ENCODE measurements at places on chromosomes 12 and 14.

DNA sequence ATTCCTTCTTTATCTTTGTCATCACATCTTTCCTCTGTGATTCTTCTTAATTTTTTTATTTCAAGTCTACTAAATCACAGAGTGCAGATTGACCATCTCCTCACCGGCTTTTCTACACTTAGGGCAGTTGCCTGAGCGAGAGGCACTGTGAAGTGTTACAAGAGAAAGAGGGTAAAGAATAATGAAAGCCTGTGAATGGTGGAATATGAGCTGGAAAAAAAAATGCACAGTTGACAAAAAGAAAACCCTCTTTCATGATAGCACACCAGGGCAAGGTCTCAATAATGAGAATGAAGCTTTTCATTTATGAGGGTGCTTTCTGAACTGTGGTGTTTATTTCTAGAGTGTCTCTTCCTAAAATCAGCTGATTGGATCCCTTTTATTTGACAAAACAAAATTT lies 106.2 kb upstream of the PDE3A start:
- DNase-seq = no peak

DNA sequence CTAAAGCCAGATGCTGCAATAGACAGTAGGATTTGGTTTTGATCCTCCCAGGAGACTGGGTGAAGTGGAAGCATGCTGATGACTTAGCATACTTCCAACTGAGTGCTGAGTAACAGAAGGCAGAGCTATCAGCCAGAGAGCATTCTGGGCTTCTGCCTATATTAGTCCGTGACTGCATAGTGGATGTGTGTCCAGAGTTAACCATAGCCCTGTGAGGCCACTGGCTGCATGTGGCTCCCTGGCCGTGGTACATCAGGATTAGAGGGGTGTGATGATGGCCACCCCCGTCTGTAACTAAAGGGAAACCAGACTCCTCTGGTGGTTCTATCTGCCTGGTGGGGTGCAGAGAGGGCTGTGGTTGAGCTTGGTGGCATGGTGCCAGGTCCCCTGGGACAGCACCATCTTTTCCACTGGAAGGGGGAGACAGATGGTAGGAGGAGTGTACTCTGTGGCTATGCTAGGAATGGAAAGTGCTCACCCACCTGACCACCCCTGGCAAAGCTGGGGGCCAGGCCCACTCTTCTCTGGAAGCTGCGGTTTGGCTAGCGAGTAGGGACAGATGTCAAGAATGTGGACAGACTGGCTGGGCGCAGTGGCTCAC lies 27.4 kb downstream of the ABCD4 start:
- no peak for DNase-seq

DNA sequence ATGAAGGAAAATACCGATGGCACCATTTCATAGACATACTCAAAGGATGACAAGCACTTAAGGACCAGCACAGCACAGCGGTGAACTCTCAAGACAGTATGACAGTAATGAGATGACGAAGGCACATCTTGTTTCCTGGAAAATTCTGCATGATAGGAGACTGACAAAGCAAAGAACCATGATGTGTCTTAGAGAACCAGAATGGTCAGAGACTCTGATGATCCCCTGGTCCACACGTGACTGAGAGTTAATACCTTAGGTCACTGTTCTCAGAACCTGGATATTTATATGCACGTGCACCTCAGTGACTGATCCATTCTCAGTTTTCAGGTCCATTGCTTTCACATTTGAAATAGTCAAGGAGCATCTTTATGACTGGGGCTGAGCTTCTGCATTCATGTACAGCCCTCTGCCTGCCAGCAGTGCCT lies 35.3 kb downstream of the PROX2 start:
- DNase-seq = no peak

- DNase-seq = no peak
These were observed 325.6 kb upstream of the TMEM132C start for GRCh38 chr12:127941332-127941731.

GRCh38 chr14:51621654-51622053 lies 30.1 kb upstream of the FRMD6 start:
- no peak for DNase-seq

GRCh38 chr14:103626146-103626850 lies 2.7 kb upstream of the KLC1 start:
- DNase-seq = no peak

GRCh38 chr14:68672609-68673285 lies 120.1 kb downstream of the ZFP36L1 start:
- DNase-seq = no peak

- peak; percentile 38 for DNase-seq
These were observed 167.7 kb upstream of the AMIGO2 start for GRCh38 chr12:47247418-47247817.

- no peak for DNase-seq
These were observed 69.0 kb downstream of the AKAP6 start for GRCh38 chr14:32397861-32398640.

DNA sequence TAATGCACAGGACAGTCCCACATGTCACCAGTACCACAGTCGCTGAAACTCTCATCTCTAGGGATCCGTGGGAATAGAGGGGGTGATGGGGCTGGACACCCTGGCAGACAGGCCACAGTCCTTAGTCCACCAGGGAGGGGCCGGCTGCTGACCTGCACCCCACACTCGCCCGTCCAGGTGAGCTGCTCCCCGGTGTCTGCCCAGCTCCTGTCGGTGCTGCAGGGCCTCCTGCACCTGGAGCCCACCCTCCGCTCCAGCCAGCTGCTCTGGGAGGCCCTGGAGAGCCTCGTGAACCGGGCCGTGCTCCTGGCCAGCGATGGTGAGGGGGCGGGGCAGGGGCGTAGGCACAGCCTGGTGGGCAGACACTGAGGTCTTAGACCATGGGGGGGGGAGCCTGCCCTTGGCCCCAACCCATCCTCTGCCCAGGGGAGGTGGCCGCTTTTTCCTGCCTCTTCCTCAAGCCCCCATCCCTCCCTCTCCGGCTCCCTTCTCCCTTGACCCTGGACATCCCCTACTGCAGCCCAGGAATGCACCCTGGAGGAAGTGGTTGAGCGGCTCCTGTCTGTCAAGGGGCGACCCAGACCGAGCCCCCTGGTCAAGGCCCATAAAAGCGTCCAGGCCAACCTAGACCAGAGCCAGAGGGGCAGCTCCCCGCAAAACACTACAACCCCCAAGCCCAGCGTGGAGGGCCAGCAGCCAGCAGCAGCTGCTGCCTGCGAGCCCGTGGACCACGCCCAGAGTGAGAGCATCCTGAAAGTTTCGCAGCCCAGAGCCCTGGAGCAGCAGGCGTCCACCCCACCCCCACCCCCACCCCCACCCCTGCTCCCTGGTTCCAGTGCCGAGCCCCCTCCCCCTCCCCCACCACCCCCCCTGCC lies 17.1 kb upstream of the ADSS1 start:
- no peak for DNase-seq

DNA sequence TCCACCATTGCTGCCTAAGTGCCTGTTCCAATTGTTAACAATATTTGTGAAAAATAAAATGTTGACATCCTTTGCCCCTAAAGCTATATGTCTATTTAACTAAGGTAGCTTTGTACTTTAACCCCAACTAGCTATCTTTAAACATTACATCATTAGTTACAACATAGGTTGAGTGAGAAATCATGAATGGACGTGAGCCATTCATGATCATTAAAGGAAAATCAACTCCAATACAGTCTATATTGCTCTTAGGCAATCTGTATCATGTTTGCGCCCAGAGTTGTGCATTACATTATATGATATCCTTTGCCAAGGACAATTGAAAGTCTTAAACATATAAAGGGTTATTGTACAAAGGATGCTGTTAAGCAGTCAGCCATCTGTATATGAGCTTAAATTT lies 269.6 kb downstream of the ALX1 start:
- DNase-seq = no peak

DNA sequence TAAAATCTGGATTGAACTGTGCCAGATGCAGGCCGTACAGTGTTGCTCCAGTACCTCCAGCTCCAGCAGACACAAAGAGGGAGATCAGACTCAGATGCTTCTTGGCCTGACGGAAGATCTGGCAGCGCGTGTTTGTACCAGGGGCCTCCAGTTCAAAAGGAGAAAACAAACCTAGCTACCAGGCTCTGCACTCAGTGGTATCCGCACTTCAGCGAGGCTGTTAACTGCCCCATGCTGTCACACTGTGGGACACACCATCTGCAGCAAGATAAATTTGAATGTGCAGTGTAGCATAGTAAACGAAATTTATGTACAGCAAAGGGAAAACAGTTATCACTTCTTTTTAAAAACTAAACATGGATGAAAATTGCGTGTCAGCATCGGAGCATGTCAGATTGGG lies 5.1 kb downstream of the DYNC1H1 start:
- no peak for DNase-seq

- no peak for DNase-seq
These were observed 160.5 kb upstream of the DIO3 start for GRCh38 chr14:101400830-101401229.

GRCh38 chr12:118237908-118238307 lies 102.0 kb downstream of the PEBP1 start:
- no peak for DNase-seq

DNA sequence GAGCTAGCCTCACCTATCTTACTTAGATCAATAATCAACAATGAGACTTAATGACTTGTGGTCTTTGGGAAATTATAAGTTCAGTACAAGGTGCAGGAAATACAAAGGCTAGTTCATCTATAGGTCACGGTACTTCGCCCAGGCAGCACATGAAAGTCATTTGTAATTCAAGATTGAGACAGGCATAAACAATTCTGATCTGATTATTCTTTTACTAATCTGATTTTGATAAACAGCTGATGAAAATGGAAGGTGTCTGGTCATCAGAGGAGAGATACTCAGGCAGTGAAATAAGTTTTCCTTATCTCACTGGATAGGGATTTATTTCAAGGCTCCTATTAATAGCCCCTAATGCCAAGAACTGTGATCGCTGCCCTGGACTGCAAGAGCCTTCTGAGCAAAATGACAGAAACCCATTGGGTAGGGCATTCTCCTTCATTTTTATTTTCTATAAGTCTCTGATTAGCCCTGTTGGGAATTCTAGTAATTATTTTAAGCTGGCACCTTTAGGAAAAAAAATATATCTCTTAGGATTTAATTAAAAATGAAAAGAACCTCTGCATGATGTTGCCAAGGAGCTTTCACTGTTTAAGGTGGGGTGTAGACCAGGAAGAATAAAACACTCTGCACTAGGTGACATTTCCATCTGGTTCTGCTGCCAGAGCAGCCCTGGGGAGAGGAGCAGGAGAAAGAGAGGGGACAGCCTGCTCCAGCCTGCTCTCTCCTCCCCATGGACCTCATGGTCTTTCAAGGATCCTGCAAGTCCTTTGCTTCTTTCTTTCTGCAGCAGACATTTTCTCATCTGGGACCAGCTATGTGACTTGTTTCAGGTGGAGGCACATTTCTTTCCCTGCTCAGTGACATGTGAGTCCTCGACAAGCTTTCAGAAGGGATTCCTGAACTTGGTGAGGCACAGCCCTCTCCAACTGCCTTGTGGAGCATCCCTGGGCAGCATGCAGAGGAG lies 44.8 kb downstream of the SSPN start:
- no peak for DNase-seq

GRCh38 chr14:58749066-58749669 lies 111.4 kb downstream of the DACT1 start:
- no peak for DNase-seq

DNA sequence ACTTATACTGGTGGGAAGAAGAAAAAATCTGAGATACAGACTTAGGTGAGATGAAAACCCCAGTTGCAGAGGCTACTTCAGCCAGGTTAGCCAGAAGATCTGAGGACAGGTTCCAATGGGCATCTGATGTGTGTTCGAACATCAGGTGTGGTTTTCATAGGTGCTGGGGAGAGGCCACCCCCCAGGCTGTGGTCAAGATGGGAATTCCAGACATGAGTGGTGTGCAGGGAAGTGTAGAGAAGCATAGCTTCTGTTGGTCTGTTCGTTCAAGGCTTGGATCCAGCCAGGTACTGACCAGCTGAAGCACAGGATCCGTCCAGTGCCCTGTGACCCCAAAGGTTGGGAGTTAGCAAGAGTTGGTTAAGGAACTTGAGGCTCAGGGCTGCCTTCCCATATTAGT lies 85.5 kb downstream of the SSPN start:
- DNase-seq = no peak

- no peak for DNase-seq
These were observed 6.1 kb downstream of the HNF1A start for GRCh38 chr12:120984351-120984898.

GRCh38 chr14:79044894-79045624 lies 874.9 kb downstream of the NRXN3 start:
- DNase-seq = no peak

DNA sequence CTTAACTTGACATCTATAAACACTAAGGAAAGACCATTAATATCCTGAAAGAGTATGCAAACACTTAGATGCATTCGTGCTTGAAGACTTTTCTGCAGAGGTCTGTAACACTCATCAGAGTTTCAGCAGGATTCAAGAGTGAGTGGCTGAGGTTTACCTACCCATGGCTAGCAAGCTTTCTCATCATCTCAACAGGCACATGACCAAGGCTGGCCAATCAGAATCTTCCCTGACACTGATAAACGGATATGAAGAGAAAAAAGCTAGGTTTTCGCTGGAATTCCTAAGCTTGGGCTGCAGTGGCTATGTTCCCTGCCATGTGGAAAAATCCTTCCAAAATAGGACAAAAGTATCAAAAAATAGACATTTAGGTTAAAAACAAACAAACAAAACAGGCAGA lies 162.1 kb upstream of the USP15 start:
- no peak for DNase-seq

GRCh38 chr12:127459166-127459565 lies 807.8 kb upstream of the TMEM132C start:
- DNase-seq = no peak

GRCh38 chr14:100282766-100283419 lies 23.4 kb downstream of the SLC25A29 start:
- no peak for DNase-seq

DNA sequence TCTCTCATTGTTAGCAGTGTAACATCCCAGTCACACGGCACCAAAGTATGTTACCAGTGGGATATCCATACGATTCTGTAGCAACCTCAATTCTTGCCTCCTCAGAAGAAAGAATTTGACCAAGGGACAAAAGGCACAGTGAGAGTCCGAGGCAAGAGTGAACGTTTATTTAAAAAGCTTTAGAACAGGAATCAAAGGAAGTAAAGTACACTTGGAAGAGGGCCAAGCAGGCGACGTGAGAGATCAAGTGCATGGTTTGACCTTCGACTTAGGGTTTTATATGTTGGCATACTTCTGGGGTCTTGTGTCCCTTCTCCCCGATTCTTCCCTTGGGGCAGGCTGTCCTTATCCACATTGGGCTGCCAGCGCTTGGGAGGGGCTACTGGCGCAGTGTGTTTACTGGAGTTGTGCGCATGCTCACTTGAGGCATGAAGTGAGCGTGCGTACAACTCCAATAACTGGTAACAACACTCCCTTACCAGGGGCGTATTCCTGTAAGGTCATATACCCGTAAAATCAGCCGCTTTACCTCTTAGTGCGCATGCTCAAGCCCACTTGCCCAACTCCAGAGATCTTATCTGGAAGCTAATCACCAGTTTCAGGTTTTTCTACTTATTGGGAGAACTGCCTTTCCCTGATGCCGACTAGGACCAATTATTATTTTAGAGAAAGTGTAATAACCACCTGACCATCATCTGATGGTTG lies 71.7 kb downstream of the FAR2 start:
- DNase-seq = no peak

Measured in hippocampal formation (tissue), 2 donors.